ENCODE measurements at places on chromosomes 3 and 15.

DNA sequence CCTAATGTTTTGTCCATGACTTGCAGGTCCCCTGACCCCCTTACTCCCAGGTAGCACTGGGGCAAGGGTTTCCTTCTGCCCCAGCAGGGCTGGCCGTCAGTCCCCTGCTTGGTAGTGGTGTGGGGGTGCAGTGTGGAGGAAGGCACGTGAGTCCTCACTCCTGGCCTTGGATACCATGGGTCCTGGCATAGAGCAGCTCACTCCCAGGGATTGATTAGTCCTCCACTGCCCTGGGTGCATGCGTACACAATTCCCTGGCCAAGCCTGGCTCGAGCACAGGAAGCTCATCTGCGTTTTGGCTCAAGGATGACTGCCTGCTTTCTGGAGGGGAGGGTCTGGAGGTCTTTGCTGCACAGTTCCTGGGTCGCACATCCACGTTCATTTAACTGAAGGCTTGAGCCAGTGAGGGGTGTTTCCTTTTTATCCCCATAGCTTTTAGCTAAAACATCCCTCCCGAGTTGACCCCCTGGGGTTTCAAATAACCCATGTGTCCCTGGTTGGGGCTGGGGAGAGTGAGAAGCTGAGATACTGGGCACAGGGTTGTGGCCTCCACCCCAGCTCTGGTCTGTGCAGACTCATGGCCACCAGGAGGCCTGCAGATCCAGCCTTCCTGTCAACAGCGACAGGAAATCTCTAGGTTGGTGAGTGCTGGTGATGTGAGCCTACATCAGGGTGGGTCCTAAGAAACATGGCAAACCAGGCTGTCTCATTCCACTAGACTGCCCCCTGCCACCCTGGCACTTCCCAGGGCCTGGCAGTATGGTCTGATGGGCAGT, 11.5 kb downstream of the HEMK1 start:
- DNase-seq, result no peak

DNA sequence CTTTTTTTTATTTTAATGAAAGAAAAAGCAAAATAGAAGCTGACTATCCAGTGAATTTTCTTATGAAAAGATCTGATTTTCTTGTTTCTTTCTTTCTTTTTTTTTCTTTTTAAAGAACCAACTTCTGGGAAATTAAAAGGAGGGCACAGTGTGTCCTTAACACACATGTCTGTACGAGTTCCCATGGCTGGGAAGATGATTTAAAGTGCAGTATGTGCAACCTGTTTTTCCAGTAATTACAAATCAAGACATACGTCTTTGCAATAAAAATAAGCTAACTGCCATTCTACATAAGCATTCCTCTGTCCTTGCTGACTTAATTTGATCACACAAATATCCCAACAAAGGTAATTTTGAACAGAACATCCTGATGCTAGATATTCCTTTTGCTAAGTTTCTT, 416.1 kb downstream of the ROBO1 start:
- DNase-seq, result no peak

- no peak for DNase-seq
These were observed 214.8 kb downstream of the ZMAT3 start for GRCh38 chr3:178856804-178857203.

- DNase-seq, result no peak
These were observed 7.3 kb downstream of the SSR3 start for GRCh38 chr3:156547637-156548036.

- no peak for DNase-seq
These were observed 92.0 kb downstream of the GAP43 start for GRCh38 chr3:115715241-115715745.

DNA sequence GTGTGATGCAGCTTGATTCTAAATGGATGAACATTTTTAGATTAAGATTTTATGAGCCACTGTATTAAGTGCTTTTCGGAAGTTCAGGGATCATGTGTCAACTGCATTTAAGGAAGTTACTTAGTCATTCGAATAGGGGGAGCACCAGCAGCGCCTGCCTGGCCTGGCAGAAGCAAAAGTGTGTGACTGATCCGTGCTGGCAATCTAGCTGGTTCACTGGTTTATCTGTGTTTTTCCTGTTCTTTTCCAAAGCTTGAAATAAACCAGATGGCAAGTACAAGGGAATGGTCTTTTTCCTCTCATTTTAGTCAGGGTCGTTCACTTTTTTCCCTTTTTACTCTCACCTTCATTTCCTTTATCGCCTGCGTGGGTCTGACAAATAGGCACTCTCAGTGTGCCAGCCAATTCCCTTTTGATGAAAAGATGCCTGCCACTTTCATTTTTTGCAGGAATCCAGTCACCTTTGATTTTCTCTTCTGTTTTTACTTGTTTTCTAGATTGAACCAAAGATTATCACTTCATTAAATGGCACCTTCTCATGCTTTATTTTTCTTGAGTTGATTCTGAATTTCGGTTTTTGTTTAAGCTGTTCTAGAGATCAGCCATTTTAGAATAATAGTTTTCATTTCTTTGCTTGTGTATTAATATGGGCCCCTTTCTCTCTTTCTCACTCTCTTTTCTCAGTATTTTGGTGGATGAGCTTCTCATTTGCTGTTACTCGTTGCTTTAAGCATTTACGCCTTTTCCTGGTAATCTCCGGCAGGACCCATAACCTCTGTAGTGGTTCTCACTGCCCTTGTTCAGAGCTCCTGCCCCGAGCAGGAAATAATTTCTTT, 2.8 kb downstream of the ABHD2 start:
- DNase-seq, result peak; percentile 20

DNA sequence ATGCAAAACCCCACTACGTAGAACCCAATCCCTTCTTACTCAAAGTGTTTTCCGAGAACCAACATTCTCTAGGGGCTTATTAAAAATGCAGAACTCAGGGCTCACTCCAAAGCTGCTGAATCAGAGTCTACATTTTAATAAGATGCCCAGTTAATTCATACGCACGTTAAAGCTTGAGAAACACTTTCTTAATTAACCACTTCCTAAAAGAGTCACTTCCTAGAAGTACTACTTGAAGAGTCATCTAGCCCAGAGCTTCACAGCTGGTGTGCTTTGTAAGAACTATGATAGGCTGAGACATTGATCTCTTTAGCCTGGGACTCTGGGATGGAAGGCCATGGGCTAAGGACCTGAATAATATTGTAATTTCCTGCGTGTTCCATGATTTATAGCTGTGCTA, 9.0 kb downstream of the COL6A5 start:
- no peak for DNase-seq

GRCh38 chr3:16905704-16906103, 20.9 kb downstream of the PLCL2 start:
- no peak for DNase-seq

- DNase-seq, result no peak
These were observed 68.6 kb downstream of the FILIP1L start for GRCh38 chr3:100045696-100046095.

GRCh38 chr3:122101646-122102045, 46.5 kb downstream of the CD86 start:
- no peak for DNase-seq

DNA sequence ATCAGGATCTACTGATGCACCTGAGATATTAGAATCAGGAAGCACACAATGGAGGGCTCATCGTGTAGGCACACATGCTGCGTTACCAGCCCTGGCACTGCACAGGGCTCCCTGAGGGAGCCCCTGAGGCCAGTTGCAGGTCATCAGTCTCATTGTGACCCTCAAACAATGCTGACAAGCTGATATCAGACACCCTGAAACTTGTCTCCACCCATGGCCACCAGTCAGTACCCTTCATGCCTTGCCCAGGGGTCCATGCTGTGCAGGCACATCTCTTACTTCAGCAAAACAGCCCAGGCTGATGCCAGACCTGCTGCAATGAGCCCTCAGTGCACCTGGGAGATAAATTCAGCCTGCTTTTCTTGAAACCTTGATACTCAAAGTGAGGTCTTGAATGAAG, 59.5 kb upstream of the SLC6A11 start:
- no peak for DNase-seq

GRCh38 chr3:10777627-10778026, 38.4 kb upstream of the SLC6A11 start:
- DNase-seq, result no peak

- DNase-seq, result no peak
These were observed 194.1 kb upstream of the ARHGEF26 start for GRCh38 chr3:153927107-153927506.

- no peak for DNase-seq
These were observed 131.8 kb downstream of the MDFIC2 start for GRCh38 chr3:70180664-70181063.

GRCh38 chr3:126691765-126692164, 12.3 kb upstream of the CHCHD6 start:
- no peak for DNase-seq

DNA sequence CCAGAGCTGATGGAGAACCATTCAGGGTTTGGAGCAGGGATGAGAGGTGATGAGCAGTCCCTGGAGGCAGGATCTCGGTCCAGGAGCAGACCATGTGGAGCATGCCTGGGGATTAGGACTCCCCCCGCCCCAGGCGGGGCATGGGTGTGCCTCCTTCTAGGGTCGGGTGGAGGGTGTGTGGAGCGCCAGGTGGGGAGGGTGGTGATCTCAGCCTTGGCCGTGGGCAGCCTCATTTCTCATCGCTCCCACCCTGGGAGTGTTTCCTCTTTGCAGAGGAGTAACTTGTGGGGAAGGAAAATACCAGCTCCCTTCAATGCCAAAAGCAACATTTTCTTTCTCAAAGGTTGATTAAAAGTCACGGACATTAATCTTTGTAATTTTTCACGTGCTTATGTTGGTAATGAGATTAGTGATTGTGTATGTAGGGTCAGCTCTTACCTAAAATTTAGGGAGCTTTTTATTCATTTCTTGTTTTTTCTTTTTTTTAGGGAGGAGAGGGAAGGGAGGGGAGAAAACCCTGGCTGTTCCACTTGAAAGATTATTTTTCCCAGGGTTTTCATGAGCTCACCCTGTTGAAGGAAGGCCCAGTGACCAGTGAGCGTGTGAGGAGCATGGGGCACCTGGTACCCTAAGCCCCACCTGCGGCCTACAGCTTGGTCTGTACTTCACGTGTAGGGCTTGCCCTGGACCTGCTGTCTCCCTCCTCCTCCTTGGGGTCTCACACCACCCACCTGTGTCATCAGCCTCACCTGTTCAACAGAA, 11.0 kb downstream of the FBLN2 start:
- no peak for DNase-seq

DNA sequence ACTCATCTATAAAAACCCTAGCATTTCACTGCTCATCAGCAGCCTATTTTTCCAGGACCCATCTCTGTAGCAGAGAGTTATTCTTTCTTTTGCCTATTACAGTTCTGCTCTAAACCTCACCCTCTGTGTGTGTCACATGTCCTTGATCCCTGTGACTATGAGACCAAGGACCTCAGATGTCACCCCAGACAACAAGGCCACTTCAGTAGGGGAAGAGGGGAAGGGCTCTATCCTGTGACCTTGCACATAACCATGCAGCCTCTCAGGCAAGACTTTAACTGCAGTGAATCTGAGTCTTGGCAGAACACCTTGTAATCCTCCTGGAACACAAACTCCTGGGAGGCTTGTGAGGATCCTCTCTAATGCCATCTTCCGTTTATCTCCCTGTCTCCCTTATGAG, 4.4 kb upstream of the ZNF589 start:
- DNase-seq, result no peak

GRCh38 chr3:42010530-42010929, 48.6 kb upstream of the ULK4 start:
- no peak for DNase-seq

All from stimulated activated CD8-positive, alpha-beta memory T cell treated with anti-CD3 and anti-CD28 coated beads, Interleukin-4, amount 100 ng/mL, for 24 hours (primary cell).